ENCODE measurements at places on chromosomes 2 and 18.
A peak's percentile ranks its signal among the peaks of the same experiment; 100 is the strongest.

DNA sequence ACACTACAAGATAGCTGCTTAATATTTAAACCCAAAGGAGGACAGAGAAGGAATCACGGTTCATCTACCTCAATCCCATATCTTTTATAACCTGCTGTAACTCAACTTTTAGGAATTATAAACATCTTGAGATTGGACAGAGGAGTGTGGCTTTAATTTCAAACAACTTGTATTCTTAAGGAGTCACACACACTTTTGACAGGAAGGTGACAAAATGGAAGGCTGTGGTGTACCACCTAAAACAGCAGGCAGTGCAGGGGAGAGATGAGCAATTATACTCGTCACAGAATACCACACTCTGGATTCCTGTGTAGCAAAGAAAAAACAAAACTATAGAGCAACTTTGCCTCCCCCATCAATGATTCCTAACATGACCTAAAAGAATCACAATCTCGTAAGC is 194.8 kb downstream of the ZEB2 start:
- no peak for DNase-seq

DNA sequence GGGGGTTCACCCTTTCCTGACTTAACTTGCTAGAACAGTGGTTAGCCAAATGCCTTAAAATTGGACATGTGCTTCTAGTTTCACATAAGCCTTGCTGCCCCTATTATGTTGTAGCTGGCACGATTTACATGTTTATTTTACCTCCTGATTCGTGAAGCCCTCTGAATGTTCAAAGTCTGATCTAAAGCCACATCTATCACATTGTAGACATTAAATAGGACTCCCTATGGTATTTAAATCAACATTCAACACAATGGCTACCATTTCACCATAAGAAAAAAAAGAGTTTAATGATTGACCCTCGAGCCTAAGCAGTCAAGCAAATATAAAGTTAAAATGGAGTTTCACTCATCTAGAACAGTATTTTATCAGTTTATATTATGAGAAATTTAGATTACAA is 151.5 kb downstream of the GULP1 start:
- no peak for DNase-seq

- no peak for DNase-seq
Observed at GRCh38 chr18:62071071-62071470, 115.8 kb downstream of the PIGN start.

DNA sequence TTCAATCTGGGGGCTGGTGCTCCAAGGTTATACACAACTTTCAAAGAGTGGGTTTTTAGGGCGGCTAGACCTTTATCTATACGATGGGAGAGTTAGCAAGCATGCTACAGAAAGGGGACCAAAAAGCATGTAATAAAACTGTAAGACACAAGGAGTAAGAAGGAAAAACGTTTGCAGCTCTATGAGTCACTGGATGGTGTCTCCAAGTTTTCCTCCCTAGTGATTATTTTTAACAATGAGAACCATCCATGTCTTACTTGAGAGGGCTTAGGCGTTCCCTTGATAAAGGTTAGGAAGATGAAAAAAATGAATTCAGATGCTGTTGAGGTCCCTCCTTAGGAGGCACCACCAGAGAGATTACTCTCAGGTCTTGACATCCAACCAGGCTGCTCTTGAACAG is 75.9 kb downstream of the HRH4 start:
- no peak for DNase-seq

- no peak for DNase-seq
Observed at GRCh38 chr2:10346929-10347561, 44.3 kb downstream of the HPCAL1 start.

DNA sequence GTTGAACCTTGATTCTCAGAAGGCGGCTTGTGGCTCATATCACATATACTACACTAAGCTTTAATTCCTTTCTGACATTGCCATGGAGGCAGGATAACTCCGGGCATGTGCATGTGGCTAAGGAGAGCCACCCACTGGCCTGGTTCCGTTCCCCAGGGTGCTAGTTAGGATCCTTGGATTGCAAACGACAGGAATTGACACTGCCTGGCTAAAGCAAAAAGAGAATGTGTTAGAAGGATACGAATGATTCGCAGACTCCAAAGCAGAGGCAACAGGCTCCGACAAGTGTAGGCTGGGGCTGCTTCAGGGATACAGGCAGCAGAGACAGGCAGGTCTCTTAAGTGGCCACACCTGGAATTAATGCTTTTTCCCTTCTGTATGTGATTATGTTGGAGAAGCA is 71.4 kb upstream of the LYPD6B start:
- DNase-seq: no peak

DNA sequence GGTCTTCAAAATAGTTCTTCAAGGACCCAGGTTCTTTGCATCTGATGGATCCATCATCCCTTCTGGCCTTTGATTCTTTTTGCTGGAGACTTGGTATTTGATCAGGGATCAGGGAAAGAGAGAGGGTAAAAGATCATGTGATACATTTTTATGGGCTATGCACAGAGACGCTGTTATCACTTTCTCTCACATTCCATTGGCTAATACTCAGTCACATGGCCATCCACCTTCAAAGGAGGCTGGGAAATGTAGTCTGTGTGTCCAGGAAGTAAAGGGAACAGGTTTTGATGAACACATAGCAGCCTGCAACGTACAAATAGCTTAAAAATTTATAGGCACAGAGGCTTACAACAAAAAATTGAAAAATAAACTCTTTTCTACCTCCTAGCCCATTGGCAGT is 629.6 kb upstream of the FANCL start:
- DNase-seq: no peak

DNA sequence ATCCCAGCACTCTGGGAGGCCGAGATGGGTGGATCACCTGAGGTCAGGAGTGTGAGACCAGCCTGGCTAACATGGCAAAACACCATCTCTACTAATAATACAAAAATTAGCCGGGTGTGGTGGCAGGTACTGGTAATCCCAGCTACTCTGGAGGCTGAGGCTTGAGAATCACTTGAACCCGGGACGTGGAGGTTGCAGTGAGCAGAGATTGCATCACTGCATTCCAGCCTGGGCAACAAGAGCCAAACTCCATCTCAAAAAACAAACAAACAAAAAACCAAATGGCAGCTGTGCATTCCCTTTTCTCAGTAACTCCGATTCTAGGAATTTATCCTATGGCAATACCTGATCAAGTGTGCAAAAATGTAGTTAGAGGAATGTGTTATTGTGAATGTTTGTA is 4.7 kb upstream of the GRHL1 start:
- no peak for DNase-seq

DNA sequence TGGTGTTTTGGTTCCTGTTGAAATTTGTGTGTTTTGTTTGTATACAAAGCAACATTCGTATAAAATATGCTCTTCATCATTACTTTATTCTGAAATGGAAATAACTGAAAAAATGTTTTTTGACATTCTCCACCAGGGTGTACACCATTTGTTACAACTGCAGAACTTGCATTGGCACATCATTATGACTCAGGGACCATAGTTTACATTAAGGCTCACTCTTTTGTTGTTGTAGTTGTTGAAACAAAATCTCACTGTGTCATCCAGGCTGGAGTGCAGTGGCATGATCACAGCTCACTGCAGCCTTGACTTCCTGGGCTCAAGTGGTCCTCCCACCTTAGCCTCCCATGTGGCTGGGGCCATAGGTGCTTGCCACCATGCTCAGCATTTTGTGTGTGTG is 676.6 kb downstream of the TDRD15 start:
- no peak for DNase-seq

- DNase-seq: no peak
Observed at GRCh38 chr2:145323512-145323911, 803.6 kb upstream of the ZEB2 start.

DNA sequence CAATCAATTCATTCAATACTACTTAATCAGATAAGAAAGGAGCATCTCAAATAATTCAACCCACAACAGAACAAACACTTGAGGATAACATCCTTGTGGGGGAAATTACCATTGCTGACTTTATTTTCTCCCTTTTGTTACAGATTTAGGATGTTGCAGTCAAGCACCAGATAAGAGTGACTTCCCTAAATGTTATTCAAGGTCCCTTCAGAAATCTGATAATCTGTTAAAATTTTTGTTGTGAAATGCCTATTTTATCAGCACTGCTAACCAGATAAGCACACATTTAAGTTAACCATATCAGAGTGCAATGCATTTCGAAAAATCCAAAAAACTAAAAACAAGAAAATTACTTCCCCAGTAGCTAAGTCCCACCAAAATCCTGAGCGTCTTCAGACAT is 33.5 kb downstream of the SUMO1 start:
- DNase-seq: no peak

DNA sequence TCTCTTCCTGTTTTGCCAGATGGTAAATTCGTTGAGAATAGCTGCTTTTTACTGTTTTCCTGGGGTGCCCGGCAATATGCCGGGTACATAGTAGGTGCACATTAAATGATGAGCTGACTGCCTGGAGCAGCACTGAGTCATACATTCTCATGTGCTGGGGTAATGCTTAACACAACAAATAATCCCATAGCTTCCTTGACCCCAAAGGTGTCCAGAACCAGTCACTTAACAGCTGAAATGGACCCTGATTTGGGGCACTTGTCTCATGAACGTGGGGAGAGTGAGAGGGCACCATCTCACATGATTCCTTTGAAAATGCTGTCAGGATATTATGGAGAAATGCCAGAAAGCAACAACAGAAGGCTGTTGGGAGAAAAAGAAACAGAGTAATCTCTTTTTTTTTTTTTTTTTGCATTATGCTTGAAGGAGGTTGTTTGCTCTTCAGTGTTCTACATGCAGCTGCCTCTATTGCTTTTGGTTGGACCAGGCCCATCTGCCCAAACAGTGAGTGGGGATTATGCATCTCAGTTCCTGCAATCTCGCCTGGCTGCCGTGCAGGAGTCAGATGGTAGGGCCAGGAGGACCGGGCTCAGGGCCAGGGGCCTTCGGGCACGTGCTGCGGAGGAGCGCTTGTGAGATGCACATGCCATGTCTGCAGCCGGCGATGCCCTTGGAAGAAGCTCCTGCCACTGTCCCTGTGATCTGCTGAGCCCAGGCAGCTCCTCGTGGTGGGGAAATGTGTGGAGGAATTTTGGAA is 162.1 kb downstream of the SH3RF3 start:
- peak; percentile 76 for DNase-seq

- no peak for DNase-seq
Observed at GRCh38 chr18:2164644-2165550, 406.4 kb downstream of the METTL4 start.

DNA sequence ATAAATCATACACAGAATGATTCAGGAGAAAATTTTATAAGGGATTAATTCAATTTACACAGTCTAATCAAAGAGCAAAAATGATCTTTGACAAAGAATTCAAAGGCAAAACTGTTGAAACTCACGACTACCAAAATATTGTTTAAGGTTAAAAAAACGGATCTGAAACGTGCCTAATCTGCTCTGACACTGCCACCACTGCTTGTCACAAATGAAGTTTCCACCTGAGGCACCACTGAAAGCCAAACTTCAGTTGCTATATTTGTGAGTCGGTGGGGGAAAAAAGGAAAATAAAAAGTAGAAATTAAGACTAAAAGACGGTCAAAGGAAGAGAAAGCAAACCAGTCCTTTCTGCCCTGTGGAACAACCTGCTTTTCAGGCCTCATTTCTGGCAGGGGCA is 140.6 kb upstream of the DNMT3A start:
- no peak for DNase-seq

GRCh38 chr2:65319072-65319673 is 91.5 kb downstream of the ACTR2 start:
- DNase-seq: no peak

DNA sequence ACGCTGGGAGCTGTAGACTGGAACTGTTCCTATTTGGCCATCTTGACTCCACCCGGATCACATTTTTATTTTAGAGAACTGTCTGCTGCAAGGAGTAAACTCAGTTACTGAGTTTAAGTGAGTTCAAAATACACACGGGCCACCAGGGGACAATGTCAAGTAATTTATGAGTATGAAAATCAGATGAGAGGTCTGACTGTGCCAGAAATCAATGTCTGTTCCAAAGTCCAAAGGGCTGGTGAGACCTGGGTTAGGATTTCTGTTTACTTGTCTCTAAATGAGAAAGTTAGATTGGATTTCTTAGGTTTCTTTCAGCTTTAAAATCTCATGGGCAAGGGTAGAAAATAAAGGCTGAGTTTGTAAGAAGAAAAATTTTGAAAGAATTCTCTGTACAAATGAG is 465.8 kb upstream of the MEIS1 start:
- DNase-seq: no peak

- no peak for DNase-seq
Observed at GRCh38 chr2:6676776-6677175, 188.9 kb downstream of the CMPK2 start.

DNA sequence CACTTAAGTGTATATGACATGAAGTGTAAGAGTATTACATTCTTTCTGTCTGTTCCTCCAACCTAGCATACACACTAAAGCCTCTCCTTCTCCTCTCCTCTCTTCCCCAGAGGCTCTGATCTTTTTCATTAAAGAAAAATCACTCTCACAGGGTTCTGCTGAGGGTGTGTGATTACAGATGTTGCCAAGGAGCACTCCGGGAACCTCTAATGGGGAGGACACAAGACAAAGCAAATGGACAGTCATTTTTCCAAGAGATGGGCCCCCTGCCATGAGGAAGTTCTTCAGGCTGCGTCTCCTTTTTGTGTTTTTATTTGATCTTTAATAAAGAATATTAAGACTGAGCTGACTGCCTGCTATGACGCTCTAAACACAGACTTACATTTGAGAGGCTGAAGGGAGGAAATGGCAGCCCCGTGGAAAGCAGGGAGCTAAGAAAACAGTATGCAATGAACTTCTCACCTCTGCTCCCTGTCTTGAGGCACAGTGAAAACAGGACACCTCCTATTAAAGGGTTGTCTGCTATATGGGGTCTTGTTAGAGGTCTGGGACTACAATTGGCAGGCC is 578.1 kb downstream of the PIK3C3 start:
- no peak for DNase-seq

DNA sequence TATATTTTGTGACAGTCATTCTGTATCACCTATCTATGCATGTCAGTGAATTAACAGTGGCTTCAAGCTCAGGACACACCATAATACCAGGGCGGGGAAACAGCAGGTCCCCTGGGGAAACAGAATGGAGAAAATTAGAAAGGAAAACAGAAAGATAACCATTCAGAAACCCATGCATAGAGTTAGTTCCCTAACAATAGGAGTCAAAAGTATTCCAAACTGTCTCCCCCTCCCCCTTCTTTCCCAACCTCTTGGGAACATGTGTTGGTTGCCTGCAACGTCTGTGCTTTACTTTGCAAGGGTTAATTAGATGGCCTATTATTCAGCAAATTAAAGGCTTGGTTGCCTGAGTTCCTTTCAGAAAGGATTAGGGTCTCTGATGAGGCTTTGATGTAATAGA is 176.4 kb downstream of the MYO3B start:
- DNase-seq: no peak

DNA sequence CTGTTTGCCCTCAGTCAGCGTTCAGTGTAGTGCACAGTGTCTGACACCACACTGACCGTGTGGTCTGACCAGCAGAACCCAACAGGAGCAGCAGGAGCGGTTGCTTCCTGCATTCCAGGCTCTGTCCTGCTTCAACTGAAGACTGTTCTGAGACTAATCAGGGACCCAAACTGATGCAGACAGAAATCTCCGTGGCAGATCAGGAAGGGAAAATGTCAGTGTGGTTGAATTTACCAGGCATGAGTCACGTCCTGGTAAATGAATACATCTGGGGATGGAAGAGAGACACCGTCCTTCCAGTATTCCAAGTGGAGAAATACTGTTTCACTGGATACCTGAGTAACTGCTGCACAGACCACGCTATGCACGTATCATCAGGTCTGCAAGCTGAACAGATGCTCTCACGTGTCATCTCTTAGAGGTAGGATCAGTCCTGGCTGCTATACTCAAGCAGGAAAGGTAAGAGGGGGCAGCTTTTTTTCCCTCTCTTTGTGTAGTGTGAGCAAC is 223.6 kb upstream of the EPAS1 start:
- no peak for DNase-seq

Data from psoas muscle (tissue), 8 donors.